CD4-positive, alpha-beta T cell treated with Interleukin-4 for 4 hours (primary cell): ENCODE measurements at places on chromosomes 3 and 15.

GRCh38 chr3:41419809-41420208 lies 220.5 kb downstream of the CTNNB1 start:
- no peak for DNase-seq

- no peak for DNase-seq
These were observed 203.3 kb upstream of the AGTR1 start for GRCh38 chr3:148494451-148494850.

DNA sequence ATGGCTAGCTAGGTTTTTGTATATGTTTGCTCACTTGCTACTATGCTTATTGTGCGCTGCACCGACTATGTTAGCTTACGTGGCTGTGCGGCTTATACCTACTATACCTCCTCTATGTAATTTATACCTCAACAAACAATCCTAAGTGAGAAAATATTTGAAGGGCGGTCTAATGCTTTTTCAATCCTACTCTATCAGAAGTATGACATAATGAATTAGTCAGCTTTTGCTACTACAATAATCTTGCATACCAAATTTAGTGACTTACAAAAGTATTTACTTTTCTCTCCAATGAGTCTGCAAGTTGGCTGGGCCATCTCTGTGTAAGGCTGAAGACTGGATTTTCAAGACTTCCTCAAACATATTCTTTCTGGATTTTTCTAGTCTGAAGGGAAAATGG lies 391.2 kb upstream of the NECTIN3 start:
- DNase-seq = no peak

DNA sequence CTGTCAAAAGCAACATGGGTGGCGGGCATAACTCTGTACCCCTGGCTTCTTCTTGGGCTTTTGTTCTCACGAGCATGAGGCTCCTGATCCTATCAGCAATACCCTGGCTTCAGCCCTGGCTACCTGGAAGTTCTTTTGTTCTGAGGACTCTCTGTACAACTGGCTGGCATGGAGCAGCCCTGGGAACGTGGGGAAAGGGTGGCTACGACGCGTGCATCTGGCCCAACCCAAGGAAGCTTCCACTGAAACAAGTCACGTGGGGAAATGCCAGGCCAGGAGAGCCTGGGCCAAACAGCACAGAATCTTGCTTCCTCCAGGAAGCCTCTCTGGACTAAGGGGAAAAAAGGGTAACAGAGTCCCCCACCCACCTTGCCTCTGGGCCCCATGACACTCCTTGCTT lies 22.7 kb upstream of the ATP2B2 start:
- no peak for DNase-seq

- peak; percentile 29 for DNase-seq
These were observed 97.2 kb downstream of the TBC1D5 start for GRCh38 chr3:17645074-17645698.

DNA sequence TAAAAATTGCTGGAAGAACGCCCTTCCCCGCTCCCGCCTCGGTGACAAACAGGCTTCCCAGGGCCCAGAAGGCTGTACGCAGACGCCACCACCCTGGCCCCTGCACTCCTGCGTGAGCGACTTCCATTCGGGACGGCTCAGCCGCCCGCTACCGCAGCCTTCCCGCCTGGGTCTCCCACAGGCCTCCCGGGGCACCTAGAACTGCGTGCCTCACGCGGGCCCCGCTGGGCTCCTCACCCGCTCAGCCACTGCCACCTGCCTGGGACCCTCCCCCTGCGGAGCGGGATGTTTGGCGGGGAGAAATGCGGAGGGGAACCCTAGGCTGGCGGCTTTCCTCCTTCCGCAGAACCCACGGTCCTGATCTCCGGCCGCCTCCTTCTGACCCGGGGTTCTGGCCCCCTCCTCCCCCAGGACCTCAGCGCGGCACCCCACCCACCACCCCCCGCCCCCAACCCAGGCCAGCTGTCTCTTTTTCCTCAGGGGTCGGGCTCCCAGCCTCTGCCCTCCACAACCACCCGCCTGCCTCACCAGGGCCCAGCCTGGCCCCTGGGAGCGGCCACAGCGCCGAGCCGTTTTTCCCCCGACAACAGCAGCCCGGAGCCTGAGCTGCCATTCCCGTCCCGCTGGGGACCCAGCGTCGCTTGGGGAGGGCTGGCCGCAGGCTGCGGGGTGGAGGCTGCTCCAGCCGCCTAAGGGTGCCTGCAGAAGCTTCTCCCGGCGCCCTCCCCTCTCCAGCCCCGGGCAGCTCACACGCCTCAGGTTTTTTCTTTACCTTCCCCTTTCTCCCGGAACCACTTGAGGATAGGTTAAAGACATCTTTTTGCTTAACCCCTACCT lies 27.6 kb upstream of the RAB7A start:
- no peak for DNase-seq

GRCh38 chr3:156160647-156161046 lies 40.3 kb downstream of the KCNAB1 start:
- peak; percentile 10 for DNase-seq

DNA sequence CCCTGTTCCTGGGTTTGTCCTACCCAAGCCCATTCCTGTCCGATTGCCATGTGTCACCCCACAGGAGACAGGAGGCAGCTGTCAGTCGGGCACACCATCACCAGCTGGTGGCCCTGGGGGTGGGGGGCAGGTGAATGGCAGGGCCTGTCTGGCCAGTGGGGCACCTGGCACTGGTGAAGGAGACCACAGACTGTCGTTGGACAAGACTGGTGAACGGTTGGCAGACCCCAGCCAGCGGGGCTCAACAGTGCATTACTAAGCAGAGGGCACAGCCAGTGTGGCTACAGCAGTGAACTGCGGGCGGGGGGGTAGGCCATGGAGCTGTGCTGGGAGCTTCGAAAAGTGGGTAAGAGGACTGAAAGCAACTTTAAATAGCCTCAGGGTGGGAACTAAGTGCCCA lies 2.1 kb downstream of the SEMA7A start:
- no peak for DNase-seq

- peak; percentile 100 for DNase-seq
These were observed at the start of gene ACTL6A for GRCh38 chr3:179562591-179563270. Gene ACTL6A, plus strand, starts transcription at chr3:179562926. Its CDS starts 167 bp downstream, at chr3:179563093.

- DNase-seq = peak; percentile 83
These were observed 24.1 kb upstream of the SACM1L start for GRCh38 chr3:45665101-45665572.

- no peak for DNase-seq
These were observed 45.7 kb downstream of the GSK3B start for GRCh38 chr3:120048355-120049041.

- no peak for DNase-seq
These were observed 8.9 kb upstream of the DUSP7 start for GRCh38 chr3:52065264-52065756.

DNA sequence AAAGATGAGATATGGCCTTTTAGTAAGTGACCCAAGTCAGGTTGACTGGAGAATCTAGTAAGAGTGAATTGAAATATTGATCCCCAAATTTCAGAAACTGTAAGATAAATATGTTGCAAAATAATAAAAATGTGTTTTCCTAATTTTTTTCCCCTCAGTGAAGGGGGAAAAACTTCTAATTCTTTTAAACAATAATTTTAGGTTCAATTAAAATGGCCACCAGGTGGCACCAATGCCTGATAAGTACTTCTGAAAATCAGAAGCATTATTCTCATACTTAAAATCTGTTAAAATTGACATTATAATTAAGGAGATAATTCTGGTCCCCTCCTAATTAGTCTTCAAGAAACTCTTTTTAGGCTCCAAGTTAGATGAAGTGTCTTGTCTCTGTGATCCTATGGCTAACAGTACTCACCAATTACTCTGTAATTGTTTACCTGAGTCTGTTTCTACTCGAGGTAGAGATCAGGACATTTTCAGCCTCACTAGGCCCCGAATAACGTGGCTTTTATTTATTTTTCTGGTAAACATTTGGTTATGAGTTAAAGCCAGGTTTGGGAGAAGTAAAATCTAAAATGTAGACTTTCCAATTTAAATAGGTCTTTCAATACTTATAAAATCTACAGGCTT lies 52.6 kb downstream of the NMD3 start:
- peak; percentile 39 for DNase-seq

- DNase-seq = no peak
These were observed 8.4 kb upstream of the FOXB1 start for GRCh38 chr15:59995568-59996297.

GRCh38 chr3:126472277-126473006 lies 3.2 kb downstream of the ZXDC start:
- DNase-seq = peak; percentile 32

DNA sequence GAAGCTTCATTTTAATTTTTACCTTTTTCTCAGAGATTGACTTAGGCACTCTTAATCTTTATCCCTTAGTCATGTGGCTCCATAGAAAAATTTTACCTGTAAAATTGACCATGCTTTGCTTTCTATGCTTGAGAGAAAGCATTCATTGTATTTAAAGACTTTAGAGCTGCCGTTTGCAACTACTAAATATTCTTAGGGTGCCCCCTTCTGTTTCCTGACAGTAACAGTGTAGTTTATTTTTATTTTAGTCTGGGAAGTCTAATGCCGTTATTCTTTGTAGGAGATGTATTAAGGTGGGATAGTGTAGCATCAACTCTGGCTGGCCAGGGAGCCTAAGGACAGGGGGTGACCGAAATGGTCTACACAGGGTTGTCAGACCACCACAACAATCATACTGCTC lies 84.5 kb upstream of the SYNPR start:
- DNase-seq = no peak

- no peak for DNase-seq
These were observed 27.4 kb upstream of the ARL14 start for GRCh38 chr3:160649596-160649995.

DNA sequence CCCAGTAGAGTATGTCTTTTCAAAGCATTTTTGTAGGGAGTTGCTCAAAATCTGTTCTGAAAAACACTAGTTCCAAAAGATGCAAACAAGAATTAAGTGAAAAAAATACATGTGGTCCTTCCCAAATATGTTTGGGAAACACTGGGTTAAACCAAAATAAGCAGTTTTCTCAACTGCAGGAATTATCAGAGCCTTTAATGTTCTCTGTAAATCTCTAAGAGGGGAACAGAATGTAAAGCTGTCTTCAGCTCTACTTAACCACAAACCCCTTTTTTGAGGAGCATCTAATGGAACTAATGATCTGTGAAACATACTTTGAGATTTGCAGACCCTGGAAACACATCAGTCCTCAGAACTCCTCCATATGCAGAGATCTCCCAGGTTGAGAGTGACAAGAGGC lies 9.9 kb downstream of the AQP9 start:
- DNase-seq = no peak

DNA sequence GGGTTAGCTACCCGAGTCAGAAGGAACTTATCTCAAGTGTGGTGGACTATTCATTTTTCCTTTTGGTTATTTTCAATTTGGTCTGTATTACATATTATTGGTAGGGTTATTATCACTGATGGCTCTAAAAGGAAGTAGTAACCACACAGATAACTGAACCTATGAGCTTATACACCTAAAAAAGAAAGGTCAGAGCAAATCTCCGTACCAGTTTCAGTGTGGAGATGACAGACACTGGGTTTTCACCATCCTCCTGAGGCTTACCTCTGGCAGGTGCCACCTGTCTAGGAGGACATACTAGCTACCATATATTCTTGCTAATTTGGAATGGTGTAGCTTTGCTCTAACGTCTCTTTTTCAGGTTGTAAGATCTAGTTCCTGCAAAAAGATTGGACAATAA lies 10.2 kb downstream of the GAP43 start:
- no peak for DNase-seq

DNA sequence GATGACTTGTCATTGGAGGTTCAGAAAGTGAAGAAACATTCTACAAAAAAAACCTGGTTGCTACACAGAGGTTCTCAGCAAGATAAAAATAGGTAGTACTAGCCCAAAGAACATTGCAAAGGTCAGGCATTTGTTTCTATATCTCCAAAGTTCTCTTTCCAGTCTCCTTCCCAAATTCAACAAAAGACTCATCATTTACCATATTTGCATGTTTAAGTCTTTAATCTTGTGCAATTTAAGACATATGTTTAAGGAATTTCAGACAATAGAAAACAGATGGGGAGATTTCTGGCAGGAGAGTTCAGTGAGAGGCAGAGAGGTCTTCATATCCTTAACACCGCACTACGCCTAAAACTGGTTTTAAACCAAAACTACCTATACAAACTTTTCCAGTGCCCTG lies 173.8 kb upstream of the THBS1 start:
- no peak for DNase-seq

GRCh38 chr3:151460774-151461450 lies at the start of gene IGSF10:
Gene IGSF10, minus strand, starts transcription at chr3:151461061. Its CDS starts 2,352 bp downstream, at chr3:151458709.
- no peak for DNase-seq

DNA sequence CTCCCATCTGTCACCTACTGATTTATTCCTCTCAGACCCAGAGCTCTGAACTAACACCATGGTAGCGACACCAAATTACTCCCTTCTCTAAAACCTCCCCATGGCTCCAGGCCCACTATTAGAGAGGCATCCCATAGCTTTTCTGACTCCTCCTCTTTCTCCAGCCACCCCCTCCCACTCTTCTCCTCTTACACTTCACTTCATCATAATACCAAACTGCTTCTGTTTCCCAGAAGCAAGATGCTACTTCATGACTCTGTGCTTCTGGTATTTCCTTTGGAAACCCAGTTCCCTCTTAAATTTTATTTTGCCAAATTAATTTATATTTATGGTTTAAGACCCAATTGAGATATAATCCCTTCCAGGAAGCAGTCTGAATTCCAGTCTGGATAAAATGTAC lies 465.1 kb upstream of the PDZRN3 start:
- no peak for DNase-seq

DNA sequence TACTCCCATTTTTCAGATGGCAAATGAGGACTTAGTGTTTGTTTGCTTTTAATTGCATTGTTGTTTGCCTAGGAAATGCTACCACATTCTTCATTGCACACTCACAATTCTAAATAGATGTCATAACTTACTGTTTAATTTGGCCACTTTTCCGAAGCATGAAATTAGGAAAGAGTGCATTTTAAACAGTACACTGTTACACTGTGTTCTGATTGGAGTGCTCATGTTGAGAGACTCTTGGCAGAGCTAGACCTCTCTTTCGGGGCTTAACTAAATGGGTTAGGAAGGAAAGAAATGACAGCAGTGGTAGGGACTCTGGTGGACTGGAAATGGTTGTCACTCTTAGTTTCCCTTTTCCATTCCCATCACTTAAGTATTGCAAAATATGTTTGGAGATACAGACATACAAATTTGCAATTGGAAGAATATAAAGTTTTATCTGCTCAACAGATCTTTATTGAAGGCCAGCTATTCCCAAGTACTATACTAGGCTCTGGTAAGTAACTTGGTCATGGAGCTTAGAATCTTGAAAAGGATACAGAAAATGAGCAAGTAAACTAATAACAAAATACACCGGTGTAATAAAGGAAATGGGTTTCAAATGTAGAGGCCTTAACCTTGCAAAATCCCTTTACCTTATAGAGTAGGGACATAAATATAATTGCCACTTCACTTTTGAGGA lies 90.2 kb downstream of the DCUN1D1 start:
- DNase-seq = no peak

DNA sequence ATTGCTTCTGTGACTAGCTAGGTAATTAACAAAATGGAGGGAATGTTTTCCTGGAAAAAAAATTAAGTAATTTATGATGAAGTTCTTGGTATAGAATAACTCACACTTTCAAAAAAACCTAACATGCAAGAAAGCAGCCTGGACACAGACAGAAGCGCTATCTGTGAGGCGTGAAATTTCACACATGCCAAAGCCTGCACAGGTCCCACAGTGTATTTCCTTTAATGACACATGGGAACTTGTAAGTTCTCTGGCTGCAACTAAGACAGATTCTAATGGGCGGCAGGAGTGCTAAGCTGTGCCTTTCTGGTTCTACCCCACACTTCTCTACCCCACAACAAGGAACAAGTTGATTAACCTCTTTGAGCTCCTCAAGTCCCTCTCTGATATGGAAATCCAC lies 84.9 kb upstream of the NEO1 start:
- peak; percentile 18 for DNase-seq

- DNase-seq = no peak
These were observed 80.3 kb downstream of the STAG1 start for GRCh38 chr3:136671921-136672320.
